Motor neuron (in vitro differentiated cells): ENCODE measurements at places on chromosomes 13 and 19. TPM values are rescaled to one million over a fixed set of nuclear protein-coding genes. Genes with fewer than 3 reads are reported as not detected.
A peak's percentile ranks its signal among the peaks of the same experiment; 100 is the strongest.

DNA sequence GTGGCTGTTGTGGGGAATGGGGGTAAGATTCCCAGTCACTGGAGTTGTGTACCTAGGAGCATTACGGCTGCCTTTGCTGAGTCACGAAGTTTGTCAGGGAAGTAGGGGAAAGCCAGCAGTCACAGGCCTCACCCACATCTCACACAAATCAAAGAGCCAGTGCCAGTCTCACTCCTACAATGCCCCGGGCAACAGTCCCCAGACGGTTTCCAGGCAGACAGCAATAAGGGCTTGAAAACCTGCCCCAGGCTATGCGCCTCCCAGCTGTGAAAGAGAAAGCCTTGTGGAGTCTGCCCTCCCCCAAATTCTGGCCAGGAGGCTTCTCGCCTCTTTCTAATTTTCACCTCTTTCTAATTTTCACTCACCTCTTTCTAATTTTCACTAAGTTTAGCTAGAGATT lies 142.3 kb upstream of the EDNRB start:
- peak; percentile 22 for ATAC-seq

DNA sequence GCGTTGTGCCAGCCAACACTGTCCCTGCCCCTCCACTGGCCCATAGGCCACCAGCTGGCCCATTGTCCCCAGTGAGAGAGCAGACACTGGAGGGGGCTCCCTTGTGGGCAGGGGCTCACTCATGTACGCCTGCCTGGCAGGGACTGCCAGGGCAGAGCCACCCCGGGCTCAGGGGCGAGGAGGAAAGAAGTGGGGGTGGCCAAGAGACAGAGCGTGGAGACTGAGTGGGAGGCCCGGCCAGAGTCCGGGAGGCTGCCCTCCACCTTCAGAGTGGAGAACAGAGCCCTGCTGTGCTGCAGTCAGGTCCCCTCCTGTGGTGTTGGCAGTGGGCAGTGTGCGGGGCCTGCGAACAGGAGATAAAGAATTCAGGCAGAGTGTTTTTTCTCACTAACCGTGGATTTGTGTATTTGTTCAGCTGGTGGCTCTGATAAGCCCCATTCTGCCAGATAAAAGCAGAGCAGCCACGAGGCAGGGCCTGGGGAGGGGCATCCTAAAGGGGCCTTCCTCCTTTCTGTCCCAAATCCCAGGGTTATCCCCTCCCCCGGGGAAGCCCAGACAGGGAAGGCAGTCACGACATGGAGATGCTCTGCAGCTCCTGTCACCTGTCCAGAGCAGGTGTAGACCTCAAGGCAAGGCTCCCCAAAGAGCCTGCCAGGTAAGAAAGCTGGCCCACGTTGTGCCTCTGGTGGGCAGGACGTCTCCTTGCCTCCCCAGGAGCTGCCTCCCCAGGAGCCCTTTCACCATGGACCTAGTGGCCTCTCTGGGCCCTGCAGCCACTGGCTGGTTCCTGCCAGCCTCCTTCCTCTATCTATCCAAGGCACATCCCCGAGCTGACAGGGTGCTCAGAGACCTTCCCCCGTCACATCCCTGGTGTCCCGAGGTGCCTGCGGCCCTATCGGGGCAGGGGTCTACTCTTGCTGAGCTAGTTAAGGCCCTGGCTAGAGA lies 33.0 kb downstream of the LYL1 start:
- ATAC-seq = no peak

DNA sequence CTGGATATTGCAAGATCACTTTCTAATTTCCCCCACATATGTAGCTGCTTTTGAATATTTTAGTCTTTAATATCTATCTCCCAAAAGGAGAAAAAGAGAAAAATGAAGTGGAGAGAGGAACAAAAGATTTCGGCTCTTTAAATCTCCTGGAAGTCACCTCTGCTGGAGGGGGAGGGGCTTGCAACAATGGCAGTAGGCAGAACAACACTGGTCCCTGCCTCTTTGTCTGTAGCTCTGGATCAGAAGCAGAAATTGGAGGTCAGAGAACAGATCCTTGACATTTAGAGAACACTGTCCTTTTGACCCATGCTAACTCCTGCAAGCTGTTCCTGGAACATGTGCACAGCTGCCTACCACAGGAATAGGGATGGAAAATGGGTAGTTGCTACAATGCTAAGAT lies 86.7 kb upstream of the GPR12 start:
- no peak for ATAC-seq

DNA sequence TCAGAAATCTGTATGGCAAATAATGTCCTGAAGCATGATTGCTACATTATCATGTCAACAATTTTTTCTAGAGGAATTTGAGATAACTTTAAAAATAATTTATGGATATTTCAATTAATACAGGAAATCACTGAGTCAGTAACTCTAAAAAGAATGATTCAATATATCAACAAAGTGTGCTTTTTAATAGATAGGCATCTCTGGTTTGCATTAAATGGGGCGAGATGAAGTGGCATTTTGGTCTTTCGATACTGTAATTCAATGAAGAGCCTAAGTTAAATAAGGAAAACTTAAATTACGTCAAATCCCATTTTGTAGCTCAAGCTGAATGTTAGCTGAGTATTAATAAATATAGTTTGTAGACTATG lies 342.8 kb downstream of the DACH1 start:
- ATAC-seq = no peak

- ATAC-seq = no peak
These were observed 248.0 kb upstream of the MAB21L1 start for GRCh38 chr13:35724446-35724845.

The MYO16 gene
- 0.08 and 0.24 TPM in 2 replicates for total RNA-seq

The HS6ST3 gene
- 17.2 and 19.3 TPM in 2 replicates for total RNA-seq

The KLK3 gene
- total RNA-seq = 1.0 and 2.1 TPM in 2 replicates
